HCEC 1CT (cell line): ENCODE measurements at places on chromosomes 13 and 19.

DNA sequence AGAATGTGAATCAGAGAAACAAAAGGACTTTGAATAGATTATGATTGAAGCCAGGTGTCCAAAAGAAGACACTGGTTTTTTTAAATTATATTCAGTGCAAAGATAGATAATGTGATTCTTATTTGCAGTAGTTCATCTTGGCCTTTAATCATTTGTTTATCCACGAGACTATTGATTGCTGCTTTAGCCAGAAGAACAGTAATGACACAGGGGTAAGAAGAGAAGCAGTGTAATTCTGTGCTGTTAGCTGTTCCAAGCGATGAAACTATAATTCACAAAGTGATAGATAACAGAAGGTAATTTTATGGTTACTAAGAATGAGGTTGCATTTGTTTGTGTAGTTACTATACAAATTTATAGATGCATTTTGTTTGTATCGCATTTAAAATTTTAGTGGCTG, 311.6 kb downstream of the MZT1 start:
- no peak for DNase-seq

DNA sequence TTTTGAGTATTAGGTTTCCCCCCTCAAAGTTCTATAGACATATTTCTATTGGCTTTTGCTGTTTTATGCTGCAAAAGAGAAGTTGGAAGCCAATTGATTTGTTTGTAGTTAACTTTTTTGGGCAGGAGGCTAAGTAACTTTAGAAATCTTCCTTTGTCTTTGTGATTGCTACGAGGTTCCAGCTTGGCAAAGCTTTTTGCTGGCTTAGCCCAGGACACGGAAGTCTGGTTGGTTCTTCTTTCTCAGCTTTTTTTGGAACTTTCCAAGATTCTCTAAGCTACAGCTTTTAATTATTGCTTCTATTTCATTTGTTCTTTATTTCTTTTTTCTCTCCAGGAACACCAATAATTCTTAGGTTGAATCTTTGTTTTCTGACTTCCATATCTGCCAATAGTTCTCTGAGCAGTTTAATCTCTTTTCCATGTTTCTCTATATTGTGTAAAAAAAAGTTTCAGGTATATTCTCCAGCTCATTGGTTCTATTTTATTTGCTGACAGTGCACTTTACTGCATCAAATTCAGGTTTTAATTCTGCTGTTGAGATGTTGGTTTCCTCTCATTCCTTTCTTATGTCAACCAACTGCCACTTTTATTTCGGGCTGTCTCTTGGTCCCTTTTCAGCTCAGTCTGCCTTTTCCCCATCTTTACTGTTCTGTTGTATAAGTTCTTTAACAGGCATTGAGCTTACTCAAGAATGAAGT, 27.8 kb downstream of the MBNL2 start:
- no peak for DNase-seq

DNA sequence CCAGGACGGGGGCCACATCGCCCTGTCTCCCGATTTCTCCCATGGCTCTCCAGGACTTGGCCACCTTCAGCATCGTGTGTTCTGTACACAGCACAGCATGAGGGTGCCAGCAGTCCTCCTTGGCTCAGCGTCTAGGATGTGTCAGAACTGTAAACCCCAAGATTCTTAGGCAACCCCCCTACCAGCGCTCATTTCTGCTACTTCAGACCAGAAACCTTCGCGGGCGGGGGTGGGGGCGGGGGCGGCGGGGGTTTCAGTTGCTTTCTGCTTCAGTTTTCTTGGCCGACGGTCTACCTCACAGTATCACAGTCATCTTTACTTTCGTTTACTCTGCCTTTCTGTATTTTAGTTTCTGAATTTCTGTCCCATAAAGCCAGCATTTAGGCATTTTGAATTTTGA, 82.4 kb downstream of the GGACT start:
- DNase-seq: no peak

- DNase-seq: peak; percentile 49
Observed at GRCh38 chr13:100497389-100497788, 91.2 kb downstream of the GGACT start.

DNA sequence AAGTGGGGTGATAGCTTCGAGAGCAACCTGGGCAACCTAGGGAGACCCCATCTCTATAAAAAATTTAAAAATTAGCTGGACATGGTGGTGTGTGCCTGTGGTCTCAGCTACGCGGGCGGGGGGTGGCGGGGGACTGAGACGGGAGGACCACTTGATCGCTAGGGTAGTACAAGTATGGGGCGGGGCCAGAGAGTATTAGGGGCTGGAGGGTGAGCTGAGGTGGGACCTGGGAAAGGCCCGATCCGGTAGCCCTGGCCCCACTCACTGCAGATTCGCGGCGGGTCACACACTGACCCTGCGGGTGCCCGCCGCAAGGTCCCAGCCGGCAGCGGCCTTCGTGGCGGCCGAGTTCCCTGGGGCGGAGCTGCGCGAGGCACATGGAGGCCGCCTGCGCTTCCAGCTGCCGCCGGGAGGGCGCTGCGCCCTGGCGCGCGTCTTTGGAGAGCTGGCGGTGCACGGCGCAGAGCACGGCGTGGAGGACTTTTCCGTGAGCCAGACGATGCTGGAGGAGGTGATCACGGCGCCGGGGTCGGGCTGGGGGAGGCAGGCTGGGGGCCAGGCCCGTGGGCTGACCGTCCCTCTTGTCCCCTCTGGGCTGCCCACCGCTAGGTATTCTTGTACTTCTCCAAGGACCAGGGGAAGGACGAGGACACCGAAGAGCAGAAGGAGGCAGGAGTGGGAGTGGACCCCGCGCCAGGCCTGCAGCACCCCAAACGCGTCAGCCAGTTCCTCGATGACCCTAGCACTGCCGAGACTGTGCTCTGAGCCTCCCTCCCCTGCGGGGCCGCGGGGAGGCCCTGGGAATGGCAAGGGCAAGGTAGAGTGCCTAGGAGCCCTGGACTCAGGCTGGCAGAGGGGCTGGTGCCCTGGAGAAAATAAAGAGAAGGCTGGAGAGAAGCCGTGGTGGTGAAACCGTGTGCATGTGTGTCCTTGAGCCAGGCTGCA, 2.0 kb upstream of the ARHGAP45 start:
- DNase-seq: peak; percentile 66

- peak; percentile 21 for DNase-seq
Observed at GRCh38 chr19:36838784-36839324, 667 bp upstream of the ZNF790 start.
